ENCODE measurements at places on chromosomes 5 and 9.

GRCh38 chr9:121201045-121201737 is 478 bp downstream of the RAB14 start:
- DNase-seq: peak; percentile 50

- no peak for DNase-seq
Observed at GRCh38 chr5:109318455-109319108, 91.2 kb downstream of the PJA2 start.

DNA sequence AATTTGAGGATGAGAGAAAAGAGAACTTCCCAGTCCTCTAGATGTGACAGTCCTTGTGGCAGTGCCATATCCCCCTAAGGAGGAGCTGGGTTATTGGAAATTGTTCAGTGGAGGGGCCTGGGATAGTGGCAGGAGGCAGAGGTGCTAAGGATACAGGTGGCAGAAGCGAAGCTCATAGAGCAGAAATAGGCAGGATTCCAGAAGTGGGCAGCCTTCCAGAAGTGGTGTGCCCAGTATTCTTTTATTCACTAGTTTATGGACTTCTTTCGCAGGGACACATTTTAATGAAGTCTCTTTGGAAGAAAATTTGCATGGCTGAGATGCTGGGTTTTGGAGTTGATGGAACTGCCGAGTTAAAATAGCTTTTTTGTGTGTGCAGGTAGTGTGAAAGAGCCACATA is 6.8 kb downstream of the PIK3R1 start:
- no peak for DNase-seq

- DNase-seq: no peak
Observed at GRCh38 chr5:31463351-31463750, 68.5 kb downstream of the DROSHA start.

DNA sequence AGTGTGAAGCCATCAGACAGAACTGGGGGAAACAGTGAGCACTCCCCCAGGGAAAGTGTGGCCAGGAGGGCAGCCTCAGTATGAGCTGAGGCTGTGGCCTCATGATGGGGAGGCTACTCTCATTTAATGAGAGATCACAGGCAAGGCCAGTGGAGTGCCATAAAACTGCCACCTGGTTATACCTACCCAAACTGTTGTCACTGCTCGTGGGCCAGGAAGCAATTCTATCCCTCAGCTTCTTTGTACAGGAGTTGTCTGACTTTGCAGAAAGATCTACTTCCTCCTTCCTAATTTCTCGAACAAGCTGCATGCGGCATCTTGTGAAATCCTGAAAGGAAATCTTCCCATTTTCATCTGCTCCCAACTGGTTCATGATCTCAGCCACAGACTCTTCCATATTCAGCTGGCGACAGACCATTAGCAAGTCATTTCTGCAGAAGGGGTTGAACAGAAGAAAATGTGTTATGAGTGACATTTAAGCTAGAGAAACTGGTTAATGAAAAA is 50.0 kb downstream of the TSSK1B start:
- DNase-seq: no peak
